HepG2 (cell line): ENCODE measurements at places on chromosomes 7 and 10.
A peak's percentile ranks its signal among the peaks of the same experiment; 100 is the strongest.

GRCh38 chr7:141700848-141701371, 1.1 kb downstream of the DENND11 start:
- no peak for DNase-seq

DNA sequence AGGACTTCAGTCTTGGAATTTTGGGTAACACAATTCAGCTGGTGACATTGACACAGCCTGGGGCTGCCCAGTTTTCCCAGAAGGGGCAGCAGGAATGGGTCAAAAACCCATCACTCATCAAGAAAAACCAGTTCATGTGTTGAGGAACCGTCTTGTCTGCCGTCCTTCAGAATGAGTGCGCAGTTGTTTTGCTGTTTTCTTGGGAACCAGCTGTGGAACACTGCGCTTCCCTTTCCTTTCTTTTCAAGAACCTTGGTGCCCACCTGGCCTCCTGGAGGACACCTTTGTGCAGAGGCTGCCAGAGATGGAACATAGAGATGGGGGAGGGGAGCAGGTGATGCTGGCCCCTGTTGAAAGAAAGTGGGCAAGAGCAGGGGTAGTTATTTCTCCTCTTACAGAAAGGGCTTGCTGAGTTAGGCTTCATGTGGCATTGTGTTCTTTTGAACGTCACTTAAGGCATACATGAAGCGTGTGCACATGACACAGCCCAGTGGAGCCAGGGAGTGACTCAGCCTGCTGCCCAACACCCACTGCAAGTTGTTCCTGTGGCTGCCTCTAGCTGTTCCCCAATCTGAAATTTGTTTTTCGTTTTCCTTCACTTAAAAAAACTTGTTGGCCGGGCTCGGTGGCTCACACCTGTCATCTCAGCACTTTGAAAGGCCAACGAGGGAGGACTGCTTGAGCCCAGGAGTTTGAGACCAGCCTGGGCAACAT, 87.4 kb upstream of the TNS3 start:
- DNase-seq: peak; percentile 37

GRCh38 chr7:27071622-27072390, 24.0 kb downstream of the HOXA1 start:
- DNase-seq: no peak

- no peak for DNase-seq
Observed at GRCh38 chr7:18475488-18475887, 20.1 kb upstream of the HDAC9 start.

DNA sequence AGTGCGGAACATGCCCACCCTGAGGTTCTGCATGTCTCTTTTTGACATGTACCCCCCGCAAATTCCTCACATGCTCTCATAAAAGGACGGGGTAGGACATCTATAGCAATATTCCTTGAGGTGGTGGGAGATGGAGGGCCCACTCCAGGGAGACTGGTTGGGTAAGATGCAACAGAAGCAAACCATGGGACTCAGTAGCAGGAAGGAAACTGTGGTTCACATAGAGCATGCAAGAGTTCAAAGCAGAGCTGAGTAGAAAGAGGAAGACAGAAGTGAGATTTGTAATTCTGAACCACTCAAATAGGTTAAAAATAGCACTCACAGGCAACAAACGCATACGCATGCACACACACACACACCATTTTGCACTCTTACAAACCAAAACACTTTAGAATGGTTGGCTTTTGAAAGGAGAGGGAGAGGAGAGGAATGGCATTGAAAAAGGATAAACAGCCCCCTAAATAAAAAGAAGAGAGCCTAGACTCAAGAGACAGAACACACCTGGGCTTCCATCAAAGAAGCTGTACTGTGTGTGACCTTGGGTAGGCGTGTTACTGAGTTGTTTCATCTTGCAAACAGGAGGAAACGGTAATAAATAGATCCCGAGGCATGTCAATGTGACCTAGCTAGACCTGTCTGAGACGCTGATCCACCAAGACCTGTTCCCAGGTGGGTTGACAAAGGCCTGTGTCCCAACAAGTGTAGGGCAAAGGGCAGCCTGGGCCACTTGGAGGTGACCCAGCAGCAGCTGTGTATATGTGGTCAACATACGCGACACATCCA, 77.6 kb upstream of the LRRC4 start:
- no peak for DNase-seq

- DNase-seq: no peak
Observed at GRCh38 chr7:31647511-31647910, 39.5 kb upstream of the PPP1R17 start.

- no peak for DNase-seq
Observed at GRCh38 chr10:72080042-72080975, 8.0 kb downstream of the SPOCK2 start.

- DNase-seq: peak; percentile 90
Observed at GRCh38 chr7:47571331-47572093, 10.4 kb downstream of the TNS3 start.

- DNase-seq: no peak
Observed at GRCh38 chr7:43679210-43680068, 49.9 kb downstream of the COA1 start.

- no peak for DNase-seq
Observed at GRCh38 chr10:70674560-70675495, 2.5 kb downstream of the ADAMTS14 start.

DNA sequence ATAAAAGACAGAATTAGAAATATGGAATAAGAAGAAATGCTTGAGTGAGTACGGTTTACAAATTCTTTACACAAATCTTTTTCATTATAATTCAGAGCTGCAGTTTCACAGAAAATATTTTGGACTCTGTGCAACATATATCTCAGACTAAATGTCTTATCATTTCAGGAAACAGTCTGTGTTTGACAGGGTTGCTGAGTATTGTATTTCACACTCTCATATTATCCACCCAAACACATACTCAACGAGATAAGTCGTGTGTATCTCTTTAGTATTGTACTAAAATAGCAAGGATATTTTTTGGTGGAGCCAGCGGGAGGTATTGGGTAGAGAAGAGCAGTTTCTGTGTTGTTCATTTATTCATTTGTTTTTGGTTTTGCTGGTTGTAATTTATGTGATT, 39.0 kb upstream of the SLC39A12 start:
- no peak for DNase-seq

DNA sequence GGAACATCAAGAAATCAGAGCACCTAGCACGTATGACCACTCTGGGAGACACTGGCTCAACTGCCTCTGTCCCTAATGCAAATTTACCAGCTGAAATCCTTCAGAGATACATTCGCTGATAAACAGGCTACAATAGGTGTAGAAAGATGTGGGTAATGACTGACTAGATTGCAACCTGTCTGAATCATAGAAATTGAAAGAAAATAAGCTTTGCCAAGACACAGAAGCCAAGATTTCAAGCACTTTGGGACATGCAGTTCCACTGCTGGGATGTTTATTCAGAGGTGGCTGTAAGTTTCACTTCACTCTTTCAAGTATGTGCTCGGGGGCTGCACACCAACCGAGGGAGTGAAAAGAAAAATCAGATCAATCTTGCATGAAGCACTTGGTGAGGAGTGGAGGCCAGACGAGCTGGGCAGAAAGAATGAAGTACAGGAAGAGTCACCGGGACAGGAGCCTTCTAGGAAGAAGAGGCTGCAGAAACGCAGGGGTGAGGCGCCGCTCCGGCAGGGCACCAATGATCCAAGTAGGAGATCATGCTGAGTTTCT, 276.7 kb downstream of the PARD3 start:
- DNase-seq: no peak

DNA sequence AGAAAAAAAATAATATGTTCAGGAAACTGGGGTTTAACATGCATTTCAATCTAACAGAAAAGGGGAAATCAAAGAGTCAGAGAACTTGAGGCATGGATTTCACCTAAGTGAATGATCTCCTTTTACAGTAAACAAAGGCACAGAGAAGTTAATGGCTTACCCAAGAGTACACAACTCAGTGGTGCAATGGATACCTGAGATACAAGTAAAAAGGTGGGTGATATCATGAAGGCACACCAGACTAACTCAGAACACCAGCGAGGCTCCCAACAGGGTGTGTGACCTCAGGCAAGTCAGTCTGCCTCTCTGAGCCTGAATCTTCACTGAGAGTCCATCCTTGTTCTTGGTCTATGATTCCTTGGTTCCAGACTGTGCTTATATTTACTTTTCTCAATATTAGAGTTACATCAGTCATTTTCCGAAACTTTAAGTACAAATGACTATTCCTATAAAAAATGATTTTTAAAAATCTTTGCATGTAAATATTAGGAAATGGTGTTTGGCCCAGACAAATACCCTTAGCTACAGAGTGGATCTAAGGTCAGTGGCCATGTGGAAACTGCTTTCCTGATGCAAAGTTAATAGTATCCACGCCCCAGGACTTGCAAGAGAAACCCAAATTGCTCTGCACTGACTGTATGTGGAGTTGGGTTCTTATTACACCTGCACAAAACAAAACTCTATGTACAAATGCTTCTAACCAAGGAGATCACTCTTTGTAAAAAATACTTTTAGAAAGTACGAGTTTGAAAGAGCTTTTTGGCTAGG, 282.8 kb upstream of the IMMP2L start:
- peak; percentile 11 for DNase-seq

DNA sequence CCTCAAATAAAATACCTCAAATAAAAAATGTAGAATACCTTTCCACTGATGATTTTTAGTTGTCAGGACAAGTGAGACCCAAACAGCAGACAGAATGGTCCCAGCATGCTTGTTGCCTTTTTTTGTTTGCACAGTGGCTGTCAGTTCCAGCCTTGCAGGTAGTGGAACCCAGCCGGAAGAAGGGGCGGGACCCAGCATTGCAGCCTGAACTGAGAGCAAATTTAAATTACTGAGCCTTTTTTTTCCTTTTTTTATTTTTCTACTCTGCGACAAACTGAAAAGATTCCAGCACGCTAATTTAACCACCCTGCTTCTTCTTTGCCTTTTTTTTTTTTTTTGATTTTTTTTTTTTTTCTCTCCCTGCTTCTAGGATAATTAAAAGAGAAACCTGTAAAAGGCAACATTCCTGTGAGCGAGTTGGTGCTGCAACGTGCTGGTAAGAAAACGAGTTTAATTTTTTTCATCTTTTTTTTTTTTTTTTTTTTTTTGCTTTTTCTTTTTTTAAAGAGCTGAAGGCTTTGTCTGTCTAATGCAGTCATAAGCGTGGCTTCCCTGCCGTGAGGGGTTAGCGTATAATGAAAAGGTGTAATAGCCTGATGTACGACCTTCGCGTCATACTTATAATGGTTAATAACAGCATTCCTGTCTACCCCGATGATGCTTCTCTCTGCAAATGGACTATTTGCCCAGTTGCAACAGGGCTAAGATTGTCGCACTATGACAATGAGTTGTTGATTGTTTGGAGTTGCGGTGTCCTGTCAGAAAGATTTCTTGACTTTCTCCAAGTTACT, 555.3 kb upstream of the CELF2 start:
- no peak for DNase-seq

GRCh38 chr10:21637795-21638194, 103.8 kb downstream of the MLLT10 start:
- no peak for DNase-seq

- DNase-seq: no peak
Observed at GRCh38 chr10:107423903-107424302, 259.4 kb upstream of the SORCS1 start.

DNA sequence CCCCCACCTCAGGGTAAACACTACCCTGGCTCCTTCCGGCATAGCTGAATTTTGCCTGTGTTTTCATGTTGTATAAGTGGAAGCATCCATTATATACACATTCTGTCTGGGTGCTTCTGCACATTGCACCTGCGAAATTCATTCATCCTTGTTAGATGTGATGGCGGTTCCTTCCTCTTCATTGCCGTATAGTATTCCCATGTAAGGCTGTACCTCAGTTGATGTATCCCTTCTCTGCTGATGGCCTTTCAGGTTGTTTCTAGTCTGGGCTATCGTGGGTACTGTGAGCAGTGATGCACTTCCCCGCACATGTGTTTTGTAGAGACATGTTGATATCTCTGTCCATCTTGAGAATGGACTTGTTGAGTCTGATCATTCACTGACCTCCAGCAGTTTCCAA, 28.9 kb downstream of the ELFN1 start:
- no peak for DNase-seq

DNA sequence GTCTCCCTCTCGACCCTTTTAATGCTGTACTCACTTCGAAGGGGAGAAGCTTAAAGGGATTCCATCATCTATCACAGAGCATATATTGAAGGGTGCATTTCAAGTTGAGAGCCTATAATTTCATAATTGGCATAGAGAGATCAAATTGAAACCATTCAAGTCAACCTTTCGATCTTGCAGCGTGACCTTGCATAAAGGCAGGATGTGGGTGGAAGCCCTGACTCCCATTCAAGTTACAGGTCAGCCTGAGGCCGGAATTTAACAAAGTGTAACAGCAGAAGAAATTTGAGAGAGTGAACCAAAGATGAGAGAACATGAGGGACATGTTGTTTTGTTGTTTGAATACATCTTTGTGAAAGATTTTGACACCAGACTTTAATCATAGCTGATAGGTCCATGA, 195.3 kb upstream of the TPK1 start:
- no peak for DNase-seq

DNA sequence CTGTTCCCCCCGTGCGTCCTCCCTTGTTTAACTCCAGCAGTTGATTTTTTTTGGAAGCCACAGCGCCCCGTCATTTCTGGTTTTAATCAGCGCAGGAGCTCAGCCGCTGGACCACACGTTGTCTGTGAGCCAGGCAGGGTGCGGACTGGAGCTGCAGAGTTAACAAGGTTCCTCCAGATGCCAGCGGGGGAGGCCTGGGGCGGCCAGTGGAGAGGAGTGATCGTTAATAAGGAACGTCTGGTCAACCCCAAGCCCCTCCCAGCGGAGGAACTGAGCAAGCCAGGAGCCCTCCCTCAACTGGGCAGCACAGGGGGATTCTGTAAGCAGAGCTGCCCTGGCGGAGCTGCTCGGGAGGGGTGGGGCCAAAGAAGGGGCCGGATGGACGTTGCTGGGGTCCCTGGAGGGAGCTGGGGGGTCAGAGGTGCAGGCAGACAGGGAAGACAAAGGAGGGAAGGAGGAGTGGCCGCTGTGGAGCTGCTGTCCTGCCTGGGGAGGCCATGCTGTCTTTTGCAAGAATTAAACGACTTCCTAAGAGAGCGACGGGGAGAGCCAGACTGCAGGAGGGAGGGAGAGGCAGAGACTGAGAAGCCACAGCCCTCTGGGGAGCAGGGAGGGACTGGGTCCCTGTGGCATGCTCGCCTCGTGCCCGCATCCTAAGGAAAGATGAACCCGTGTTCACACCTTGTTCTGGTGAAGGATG, 537.1 kb upstream of the FOXK1 start:
- DNase-seq: no peak

- DNase-seq: no peak
Observed at GRCh38 chr7:159095979-159096411, 48.7 kb downstream of the VIPR2 start.
